ENCODE measurements at places on chromosomes 7 and 10.

DNA sequence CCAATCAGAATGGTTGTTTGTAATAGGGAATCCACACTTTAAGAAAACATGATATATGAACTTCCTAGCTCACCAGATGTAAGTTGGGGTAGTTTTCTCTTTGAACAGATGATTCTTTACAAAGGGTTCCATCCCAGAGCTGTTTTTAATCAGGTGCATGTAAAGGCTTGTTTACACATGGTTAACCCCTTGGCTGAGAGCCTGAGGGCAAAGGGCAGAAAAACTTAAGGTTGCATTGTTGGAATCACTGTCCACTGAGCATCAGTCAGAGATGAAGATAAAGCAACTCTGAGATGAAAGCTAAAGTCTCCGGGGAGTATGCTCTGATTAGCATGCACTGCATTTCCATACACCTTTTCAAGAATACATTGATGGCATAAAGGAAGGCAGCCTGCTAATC is 518.2 kb downstream of the SORCS3 start:
- no peak for DNase-seq

- DNase-seq = peak; percentile 91
Observed at GRCh38 chr10:96830511-96831199, 1.4 kb upstream of the LCOR start.

DNA sequence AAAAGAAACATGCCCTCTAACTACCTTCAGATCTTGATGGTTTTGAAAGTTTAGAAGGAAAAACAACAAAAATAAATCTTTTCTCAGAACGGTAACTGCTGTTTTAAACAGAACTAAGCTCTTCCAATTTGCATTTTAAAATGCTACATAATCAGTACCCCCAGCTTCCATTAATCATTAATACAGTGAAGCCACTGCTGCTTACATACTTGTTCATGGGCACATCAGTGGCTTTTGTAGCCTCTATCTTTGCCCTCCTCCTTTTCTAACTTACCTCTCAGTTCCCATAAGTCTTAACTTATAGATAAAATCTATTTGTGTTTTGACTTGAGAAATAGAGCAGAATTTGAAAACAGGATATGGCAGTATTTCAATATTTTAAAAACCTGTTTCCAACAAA is 109.1 kb downstream of the POLL start:
- DNase-seq = no peak

- DNase-seq = peak; percentile 41
Observed at GRCh38 chr10:72692994-72693781, 1.2 kb downstream of the MCU start.

DNA sequence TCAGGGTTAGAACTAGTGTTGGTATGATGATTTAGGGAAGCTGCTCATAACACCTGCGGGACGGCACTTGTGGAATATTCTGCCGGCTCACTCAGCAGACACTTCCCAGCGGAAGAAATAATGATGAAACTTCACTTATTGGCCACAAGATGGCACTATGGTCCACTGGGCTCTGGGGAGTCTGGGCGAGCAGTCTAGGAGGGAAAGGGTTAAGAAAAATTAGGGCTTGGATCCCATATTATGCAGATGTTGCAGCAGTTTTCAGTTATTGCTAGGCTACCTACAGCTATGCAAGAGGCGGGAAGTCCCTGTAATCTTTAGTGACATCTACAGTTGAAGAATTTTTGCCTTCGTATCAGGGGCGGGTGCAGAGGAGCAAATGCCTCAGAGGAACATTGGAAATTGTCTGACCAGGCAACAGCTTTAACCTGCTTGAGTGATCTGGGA is 238.7 kb upstream of the PRSS58 start:
- peak; percentile 58 for DNase-seq

DNA sequence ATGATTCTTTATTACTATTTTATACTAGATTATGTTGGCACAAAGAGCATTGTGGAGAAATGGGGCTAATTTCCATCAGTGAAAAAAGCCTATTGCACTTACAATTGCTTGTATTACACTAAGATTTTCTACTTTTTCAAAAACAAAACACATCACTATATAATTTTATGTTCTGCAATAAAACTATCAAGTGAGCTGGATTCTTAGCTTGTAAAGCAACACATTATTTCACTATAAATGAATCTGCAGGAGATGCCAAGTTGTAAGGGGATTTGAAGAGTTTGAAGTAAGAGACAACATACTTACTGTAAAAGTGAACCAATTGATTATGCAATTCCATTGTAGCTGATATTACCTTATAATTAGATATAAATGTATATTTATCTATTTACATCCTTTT is 333.3 kb upstream of the SEMA3D start:
- DNase-seq = no peak

GRCh38 chr7:16409777-16410176 is 11.6 kb downstream of the CRPPA start:
- no peak for DNase-seq

DNA sequence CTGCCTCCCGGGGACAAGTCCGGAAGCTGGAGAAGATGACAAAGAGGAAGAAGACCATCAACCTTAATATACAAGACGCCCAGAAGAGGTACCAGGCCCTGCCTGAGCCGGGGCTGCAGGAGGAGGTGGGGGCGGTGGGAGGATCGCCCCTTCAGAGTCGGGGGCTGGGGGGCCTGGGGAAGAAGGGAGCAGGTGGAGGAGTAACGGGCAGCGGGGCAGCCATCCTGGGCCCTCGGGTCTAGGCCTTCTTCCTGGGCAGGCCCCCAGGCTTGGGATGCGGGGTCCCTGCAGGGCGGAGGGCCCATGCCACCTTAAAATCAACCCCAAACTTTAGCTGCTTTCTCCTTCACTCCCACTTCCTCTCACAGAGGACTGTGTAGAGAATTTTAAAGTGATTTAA is 523 bp downstream of the ANKRD30A start:
- DNase-seq = no peak

DNA sequence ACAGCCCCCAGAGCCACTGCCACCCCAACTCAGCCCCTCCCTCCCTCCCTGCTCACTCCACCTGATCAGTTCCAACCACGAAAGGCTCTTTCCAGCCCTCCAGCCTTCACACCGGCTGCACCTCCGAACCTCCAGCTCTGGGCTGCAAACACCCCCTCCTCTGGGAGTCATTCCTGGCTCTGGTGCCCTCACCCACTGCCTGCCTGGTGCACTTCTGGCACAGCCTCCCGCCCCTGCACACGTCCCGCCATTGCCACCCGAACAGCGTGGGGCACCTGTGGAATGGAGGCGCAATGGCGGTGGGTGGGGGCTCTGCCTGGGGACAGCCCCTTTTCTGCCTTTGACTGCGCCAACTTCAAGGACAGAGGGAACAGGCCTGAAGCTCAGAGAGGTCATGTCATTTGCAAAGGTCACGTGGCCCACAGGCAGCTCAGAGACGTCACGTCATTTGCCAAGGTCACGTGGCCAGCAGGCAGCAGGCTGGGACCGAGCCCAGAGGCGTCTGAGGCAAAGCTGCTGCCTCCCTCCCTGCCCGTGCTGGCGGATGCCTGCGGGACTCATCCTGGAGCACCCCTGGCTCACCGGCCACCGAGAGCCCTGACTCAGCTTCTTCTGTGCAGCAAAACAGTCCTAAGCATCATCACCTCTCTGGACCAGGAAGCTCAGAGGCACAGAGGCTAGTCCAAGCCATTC is 76.0 kb upstream of the DNAAF5 start:
- DNase-seq = no peak

DNA sequence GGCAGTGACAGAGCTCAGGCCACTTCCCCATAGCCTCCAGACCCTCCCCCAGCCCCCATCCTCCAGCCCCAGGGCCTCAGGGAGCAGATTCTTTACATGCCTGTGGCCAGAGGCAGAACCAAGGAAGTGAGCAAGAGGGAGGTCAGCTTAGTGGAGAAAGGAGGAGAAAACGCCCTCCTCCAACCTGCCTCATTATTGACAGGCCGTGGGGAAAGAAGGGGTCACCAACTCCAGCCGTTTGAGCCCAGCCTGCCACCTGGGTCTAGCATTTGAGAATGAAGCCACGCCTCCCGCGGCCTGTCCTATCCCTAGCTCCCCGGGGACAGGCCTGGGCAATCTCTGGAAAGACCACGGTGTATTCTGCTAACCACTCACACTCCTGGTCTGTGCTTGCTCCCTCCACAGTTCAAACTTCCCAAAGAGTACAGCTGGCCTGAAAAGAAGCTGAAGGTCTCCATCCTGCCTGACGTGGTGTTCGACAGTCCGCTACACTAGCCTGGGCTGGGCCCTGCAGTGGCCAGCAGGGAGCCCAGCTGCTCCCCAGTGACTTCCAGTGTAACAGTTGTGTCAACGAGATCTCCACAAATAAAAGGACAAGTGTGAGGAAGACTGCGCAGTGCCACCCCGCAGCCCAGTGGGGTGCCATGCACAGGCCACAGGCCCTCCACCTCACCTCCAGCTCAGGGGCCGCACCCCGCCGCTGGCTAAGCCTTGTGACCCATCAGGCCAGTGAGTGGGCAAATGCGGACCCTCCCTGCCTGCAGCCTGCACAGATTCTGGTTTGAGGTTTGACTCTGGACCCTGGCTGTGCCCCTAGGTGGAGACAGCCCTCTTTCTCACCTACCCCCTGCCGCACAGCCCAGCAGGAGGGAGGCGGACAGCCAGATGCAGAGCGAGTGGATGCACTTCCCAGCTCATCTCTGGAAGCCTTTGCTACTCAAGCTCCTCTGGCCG is 14.3 kb upstream of the TRIM8 start:
- no peak for DNase-seq

- DNase-seq = no peak
Observed at GRCh38 chr7:74572301-74572979, 85.1 kb upstream of the GTF2I start.

DNA sequence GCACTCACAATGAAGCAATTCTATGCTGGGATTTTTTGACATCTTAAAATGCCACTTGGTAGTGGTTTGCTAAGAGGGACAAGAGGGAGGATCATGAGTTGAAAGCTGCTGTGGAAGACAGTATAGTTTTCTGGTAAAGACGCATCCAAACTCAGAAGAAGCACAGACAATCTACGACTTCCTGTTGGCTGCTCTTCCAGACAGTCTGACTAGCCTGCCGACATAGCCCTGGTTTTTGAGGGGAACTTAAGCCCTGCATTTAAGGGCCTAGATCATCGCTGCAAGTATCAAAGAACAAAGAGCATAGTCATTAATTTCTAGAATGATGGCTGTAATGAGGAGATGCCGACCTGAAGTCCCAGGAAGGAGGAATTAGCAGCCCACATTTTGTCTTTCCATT is 99.9 kb upstream of the IKZF1 start:
- peak; percentile 40 for DNase-seq

DNA sequence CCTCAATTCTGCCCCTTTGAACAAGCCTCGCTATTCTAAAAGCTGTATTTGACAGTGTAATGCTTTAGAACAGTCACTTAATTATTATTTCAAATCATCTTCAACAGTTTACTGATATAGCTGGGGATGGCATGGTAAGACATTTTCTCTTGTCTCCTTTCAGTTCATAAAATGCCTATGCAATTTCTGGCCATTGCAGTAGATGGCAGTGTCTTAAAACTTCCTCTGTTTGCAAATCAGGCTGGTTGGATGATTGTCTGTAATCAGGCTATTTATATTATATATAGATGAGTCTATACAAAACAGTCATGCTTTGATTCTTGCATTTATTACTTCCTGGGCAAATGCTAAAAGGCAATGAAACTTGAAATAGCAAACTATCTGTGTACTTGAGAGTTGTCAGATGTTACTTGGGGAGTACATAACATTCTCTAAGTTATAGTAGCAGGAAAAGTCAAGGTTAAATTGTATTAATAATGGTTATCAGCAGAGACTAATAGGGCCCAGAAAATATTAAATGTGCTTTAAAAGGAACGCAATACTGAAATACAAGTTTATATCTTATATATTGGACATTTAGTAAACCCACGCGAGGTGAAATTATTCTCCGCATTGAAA is 55.5 kb upstream of the LHFPL3 start:
- DNase-seq = no peak

- DNase-seq = no peak
Observed at GRCh38 chr7:129748356-129749109, 137.0 kb downstream of the NRF1 start.

DNA sequence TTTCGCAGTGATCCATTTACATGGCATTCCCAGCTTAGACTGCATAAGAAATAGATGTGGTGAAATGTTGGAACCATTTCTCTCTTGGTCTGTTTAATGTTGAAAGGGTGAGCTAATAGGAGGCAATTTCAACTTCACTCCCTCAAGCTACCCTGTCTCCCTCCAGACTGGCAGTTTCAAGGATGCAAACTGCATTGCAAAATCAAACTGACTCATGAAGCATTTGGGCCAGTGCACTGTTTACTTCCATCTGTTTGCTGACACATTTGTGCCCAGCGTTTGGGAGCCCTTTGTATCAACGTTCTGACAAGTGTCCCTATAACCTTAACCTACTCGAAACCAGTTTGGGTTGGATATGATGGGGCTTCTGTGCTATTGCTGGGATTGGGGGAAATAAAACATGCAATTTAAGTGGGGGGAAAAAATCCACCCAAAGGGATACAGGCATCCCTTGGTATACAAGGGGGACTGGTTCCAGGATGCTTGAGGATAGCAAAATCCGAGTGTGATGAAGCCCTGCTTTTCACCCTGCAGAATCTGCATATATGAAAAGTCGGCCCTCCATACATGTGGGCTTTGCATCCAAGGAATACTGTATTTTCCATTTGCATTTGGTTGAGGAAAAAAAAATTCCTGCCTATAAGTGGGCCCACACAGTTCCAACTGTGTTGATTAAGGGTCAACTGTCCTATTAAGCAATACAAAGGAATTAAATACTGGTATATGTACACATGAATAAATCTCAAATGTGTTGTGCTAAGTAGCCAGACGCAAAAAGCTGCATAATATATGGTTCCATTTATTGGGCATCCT is 15.6 kb downstream of the RHEB start:
- no peak for DNase-seq

DNA sequence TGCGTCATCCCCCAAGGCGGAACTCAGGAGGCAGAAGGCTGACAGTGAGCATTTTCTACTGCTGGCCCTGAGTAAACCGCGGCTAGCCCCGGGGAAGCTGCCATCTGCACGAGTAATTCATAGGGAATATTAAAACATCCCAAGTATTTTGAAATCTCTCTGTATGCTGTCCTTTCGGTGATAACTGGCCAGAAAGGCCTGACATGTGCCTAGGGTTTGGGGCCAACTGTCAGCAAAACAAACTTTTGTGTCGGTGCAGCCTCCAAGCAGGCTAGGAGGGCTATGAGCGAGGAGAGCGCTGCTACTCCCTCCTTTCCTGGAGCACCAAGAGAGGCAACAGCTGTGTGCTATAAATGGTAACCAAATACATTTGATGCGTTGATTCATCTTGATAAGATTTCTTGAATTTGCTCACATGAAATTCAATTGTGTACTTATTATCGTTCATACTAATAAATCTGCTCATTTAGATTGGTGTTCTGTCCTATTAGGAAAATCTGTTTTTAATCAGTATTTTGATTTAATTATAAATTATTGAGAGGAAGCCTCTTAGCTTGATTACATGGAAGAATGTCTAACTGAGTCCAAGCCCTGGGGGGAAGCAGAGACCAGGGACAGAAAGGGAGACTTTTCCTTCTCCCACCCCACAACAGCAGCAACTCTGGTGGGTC is 124.4 kb upstream of the NPS start:
- DNase-seq = no peak

DNA sequence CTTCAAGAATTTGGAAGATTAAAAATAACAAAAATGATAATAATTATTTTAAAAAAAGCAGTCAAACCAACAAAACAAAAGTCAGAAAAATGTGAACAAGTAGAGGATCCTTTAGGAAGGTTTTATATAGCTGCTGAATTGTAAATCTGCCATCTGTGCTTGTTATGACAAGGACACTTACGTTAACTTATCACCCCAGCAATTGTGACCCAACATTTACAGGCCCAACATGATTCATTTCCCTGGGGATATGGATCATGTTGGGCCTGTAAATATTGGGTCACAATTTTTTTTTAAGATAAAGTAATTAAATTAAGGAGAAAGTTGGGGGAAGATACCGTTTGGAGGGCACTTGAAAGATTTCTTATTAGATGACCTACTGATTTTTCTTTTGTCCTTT is 261.4 kb upstream of the HABP2 start:
- no peak for DNase-seq
